Neural progenitor cell (in vitro differentiated cells): ENCODE measurements at places on chromosomes 5 and 9. TPM values are rescaled to one million over a fixed set of nuclear protein-coding genes. Genes with fewer than 3 reads are reported as not detected.

- no peak overlapping the region for H3K4me3 ChIP-seq
- DNase-seq: no peak
- H3K36me3 ChIP-seq: no peaks in the 10 kb centered on the region
- no peak overlapping the region for H3K27ac ChIP-seq
- H3K27me3 ChIP-seq: no peaks in the 10 kb centered on the region
These were observed 163.3 kb upstream of the TBC1D2 start for GRCh38 chr9:98418578-98419259.

GRCh38 chr9:4155221-4156026 is 144.4 kb downstream of the GLIS3 start:
- DNase-seq: no peak
- H3K4me3 ChIP-seq: no peak overlapping the region
- no peaks in the 10 kb centered on the region for H3K27me3 ChIP-seq
- H3K4me1 ChIP-seq: peaks cover 40% of the 10 kb centered on the region
- no peaks in the 10 kb centered on the region for H3K36me3 ChIP-seq

DNA sequence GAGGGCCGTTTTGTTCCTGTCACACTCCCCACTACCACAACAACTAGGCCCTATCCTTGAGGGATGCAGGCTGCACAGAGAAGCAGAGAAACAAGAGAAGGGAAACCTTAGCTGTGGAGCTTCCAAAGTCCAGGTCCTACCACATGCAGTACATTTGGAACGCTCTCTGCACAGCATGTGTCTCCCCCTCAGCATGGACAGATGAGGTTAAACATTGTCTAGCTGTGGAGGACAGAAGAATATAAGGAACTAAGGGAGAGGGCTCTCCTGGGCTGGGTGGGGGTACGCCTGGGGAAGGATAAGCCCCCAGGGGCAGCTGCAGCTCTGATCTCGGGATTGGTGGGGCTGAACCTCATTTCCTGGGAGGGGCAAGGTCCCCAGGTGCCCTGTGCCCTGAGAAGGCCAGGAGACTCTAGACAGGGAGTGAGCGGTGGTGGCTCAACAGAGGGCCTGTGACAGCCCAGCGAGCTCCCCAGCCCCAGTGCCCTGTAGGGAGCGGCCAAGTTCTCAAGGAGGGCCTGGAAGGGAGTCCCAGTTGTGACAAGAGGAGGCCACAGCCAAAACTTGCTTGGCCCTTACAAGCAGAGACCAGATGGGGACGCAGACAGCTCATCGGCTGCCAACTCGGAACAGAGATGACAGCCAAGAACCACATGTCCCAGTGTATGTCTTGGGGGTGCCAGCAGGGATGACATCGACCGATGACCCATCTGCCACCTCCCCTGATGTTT is 30.1 kb downstream of the TSPAN17 start:
- H3K27ac ChIP-seq: no peak overlapping the region
- DNase-seq: no peak
- H3K27me3 ChIP-seq: peaks cover 16% of the 10 kb centered on the region
- H3K4me1 ChIP-seq: peaks cover 2% of the 10 kb centered on the region
- no peak overlapping the region for H3K4me3 ChIP-seq
- no peaks in the 10 kb centered on the region for H3K36me3 ChIP-seq

- H3K27me3 ChIP-seq: no peaks in the 10 kb centered on the region
- no peaks in the 10 kb centered on the region for H3K36me3 ChIP-seq
- H3K4me3 ChIP-seq: no peak overlapping the region
- DNase-seq: no peak
- no peak overlapping the region for H3K27ac ChIP-seq
These were observed 96.8 kb upstream of the SLC24A2 start for GRCh38 chr9:19885608-19886007.

DNA sequence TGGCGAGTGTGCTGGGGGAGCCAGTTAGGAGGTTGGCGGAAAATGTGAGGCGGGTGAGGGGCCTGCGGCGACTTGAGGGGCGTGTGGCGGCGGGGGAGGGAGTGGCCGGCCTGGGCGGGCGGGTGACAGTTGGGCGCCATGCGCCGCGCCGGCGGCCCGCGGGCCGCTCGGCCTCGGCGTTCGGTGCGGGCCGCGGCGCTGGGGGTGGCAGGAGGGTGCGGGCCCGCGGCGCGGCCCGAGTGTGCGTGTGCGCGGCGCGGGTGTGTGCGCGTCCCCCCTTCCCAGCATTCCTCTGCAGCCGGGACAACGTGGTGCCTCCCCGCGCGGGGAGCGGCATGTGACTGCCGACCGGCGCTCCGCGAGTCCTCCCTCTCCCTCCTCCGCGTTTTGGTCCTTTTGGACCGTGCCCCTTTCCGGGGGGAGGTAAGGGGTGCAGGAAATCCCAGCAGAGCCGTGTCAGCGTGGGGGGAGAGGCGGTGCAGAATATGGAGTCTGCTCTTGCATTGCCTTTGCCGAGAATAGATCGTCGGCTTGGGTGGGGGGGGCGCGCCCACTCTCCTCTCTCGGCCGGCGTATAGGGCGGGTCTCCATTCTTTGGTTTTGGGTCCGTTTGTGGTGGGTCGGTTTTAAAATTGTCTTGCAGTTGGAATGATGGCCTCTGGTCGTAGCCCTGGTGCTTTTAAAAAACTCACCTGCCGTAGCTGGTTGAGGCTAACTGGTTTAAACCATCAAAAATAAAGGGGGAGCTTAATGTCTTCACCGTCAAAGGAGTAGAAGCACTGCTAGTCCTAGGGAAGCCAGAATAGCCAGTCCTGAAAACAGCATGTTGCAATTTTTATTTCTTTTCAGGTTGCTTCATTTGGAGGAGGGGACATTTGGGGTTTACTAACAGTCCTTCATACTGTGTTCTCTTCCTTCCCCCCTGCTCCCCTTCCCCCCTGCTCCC is 2.0 kb downstream of the LARP1 start:
- H3K27me3 ChIP-seq: no peaks in the 10 kb centered on the region
- H3K36me3 ChIP-seq: no peaks in the 10 kb centered on the region
- peak overlapping the region; percentile 96 for H3K4me3 ChIP-seq
- DNase-seq: peak; percentile 71
- peaks cover 53% of the 10 kb centered on the region for H3K4me1 ChIP-seq

GRCh38 chr9:14797435-14797834 is 74.9 kb upstream of the CER1 start:
- no peaks in the 10 kb centered on the region for H3K27me3 ChIP-seq
- no peaks in the 10 kb centered on the region for H3K36me3 ChIP-seq
- H3K27ac ChIP-seq: no peak overlapping the region
- no peaks in the 10 kb centered on the region for H3K4me1 ChIP-seq
- DNase-seq: no peak

DNA sequence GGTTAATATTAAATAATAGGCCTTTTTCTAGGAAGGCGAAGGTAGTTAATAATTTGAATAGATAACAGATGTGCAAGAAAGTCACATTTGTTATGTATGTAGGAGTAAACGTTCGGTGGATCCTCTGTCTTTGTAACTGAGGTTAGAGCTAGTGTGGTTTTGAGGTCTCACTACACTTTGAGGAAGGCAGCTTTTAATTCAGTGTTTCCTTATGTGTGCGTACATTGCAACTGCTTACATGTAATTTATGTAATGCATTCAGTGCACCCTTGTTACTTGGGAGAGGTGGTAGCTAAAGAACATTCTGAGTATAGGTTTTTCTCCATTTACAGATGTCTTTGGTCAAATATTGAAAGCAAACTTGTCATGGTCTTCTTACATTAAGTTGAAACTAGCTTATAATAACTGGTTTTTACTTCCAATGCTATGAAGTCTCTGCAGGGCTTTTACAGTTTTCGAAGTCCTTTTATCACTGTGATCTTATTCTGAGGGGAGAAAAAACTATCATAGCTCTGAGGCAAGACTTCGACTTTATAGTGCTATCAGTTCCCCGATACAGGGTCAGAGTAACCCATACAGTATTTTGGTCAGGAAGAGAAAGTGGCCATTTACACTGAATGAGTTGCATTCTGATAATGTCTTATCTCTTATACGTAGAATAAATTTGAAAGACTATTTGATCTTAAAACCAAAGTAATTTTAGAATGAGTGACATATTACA is 45.7 kb downstream of the TGFBR1 start:
- no peak overlapping the region for H3K27ac ChIP-seq
- H3K4me1 ChIP-seq: peaks cover 3% of the 10 kb centered on the region

DNA sequence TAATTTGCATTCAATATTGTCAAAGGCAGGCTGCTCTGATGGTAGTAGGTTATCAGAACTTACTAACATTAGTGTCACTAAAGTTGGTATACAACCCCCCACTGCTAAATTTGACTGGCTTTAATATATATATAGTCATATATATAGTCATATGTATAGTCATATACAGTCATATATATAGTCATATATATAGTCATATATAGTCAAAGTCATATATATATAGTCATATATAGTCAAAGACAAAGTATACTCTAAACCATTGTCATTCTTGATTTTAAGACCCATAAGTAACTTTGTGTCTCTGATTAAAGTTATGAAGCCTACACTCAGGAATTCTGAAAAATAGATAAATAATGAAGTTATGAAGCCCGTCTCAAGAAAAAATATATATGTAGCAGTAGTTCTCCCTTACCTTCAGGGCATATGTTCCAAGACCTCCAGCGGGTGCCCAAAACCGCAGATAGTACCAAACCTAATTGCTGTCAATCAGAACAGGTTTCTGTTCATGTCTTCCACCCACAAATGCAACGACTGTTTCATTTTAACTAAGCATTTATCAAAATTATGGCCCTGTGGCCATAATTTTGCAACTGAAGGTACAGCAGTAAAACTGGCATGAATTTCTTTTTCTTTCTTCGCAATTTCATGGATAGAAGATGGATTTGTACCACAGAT is 40.1 kb downstream of the TRPM6 start:
- DNase-seq: no peak
- no peak overlapping the region for H3K4me3 ChIP-seq
- no peaks in the 10 kb centered on the region for H3K27me3 ChIP-seq

The CCDC112 gene
- 22.0 and 33.6 TPM in 2 replicates for total RNA-seq

- no peaks in the 10 kb centered on the region for H3K36me3 ChIP-seq
- DNase-seq: peak; percentile 26
- H3K27ac ChIP-seq: no peak overlapping the region
- H3K4me1 ChIP-seq: peaks cover 14% of the 10 kb centered on the region
- H3K4me3 ChIP-seq: peak overlapping the region; percentile 75
These were observed 682 bp downstream of the MAN1B1 start for GRCh38 chr9:137087409-137087925.

The NIPBL gene
- 41.4 and 67.9 TPM in 2 replicates for total RNA-seq

- H3K27ac ChIP-seq: no peak overlapping the region
- H3K4me3 ChIP-seq: no peak overlapping the region
- H3K4me1 ChIP-seq: peaks cover 49% of the 10 kb centered on the region
- H3K27me3 ChIP-seq: no peaks in the 10 kb centered on the region
- DNase-seq: no peak
- H3K36me3 ChIP-seq: no peaks in the 10 kb centered on the region
These were observed 76.1 kb downstream of the KCNN2 start for GRCh38 chr5:114437936-114438335.

DNA sequence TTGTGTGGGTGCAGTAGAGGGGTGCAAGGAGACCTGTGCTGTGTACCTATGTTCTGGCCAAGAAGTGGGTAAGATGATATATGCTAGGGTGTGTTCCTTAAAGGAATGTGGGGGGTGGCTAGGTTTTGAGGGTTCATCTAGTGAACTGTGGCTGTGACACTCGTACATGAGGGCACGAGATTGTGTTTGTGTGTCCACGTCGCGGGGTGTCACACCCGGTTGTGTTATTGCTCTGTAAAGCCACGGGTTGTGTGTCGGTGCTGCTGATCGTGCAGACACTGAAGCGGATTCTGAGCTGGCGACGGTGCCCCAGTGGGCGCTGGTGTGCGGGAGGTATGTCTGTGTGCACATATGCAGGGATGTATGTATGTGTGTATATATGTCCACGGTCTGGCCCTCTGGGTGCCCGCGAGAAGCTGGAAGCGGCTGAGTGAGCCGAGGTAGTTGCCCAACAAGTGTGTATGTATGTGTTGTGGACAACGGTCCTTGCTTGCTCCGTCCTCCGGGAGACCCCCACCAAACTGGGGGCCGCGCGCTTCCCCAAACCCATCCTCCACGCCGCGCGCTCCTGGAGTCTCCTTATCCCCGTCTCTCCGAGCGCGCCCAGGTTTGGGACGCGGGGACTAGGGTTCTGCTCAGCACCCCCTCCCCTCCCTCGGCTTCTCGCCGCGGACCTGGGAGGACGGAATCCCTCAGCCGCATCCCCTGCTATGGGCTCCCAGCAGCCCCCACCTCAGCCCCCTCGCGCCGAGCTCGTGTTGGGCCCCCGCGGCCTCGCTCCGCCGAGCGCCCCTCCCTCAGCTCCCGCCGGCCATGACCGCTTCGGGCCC is 639 bp downstream of the PCDH1 start:
- H3K27ac ChIP-seq: peak overlapping the region; percentile 72
- peak; percentile 18 for DNase-seq
- no peaks in the 10 kb centered on the region for H3K36me3 ChIP-seq
- H3K4me1 ChIP-seq: peaks cover 61% of the 10 kb centered on the region
- peaks cover 4% of the 10 kb centered on the region for H3K27me3 ChIP-seq
- peak overlapping the region; percentile 97 for H3K4me3 ChIP-seq
